Stimulated activated naive B cell treated with anti-CD40 and anti-IgM and Interleukin-4, amounts not matched to agents 10 μg/mL and 1 μg/mL and 100 μg/mL, for 72 hours (primary cell): ENCODE measurements at places on chromosomes 2 and 18.

GRCh38 chr2:207090389-207090788 lies 75.4 kb downstream of the KLF7 start:
- peaks cover 36% of the 10 kb centered on the region for H3K36me3 ChIP-seq
- no peak for DNase-seq
- peak overlapping the region; percentile 32 for H3K27ac ChIP-seq

DNA sequence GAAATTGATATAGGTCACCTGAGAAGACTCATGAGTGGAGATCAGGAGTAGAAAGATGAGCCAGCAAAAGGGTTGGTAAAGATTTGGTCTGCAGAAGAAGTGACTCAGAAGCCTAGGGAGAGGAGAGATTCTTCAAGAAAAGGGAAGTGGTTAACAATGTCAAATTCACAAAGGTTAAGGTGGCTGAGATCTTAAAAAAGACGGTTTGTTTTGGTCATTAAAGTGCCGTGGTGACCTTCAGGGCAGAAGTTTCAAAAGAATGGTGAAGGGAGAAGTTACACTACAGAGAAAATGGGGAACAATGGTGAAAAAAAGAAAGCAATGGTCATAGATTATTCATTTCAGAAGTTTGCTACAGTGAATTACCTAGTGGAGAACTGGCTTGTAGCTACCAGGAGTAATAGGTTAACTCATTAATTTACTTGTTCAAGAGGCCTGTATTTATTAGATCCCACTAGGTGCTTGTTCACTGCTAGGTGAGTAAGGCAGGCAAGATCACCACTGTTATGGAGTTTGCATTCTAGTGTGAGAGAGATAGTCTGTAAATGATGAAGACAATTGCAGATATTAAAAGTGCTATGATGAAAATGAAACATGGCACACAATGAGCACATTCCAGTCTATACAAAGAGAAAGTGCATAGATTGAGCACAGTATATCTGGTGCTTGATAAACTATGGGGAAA lies 43.0 kb downstream of the FBXO48 start:
- no peak overlapping the region for H3K27ac ChIP-seq
- no peak overlapping the region for H3K4me3 ChIP-seq
- DNase-seq = peak; percentile 63
- H3K4me1 ChIP-seq = peaks cover 32% of the 10 kb centered on the region
- no peaks in the 10 kb centered on the region for H3K27me3 ChIP-seq

DNA sequence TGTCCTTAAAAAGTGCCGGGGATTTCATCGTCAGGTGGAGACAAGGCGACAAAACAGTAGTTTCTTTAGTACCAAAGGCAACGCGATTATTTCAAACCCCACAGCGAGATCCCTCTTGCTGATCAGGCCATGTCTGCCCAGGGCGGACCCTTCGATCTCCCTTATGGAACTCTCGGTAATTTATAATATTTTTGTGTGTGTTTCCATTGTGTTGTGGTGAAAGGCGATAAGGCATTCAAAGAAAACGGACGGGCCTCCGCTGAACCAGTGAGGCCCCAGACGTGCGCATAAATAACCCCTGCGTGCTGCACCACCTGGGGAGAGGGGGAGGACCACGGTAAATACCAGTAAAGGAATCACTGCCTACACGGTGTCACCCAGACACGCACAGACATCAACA lies 1.4 kb upstream of the GAD1 start:
- peak overlapping the region; percentile 82 for H3K4me3 ChIP-seq
- peaks cover 35% of the 10 kb centered on the region for H3K4me1 ChIP-seq
- H3K27ac ChIP-seq = peak overlapping the region; percentile 93
- no peak for DNase-seq

DNA sequence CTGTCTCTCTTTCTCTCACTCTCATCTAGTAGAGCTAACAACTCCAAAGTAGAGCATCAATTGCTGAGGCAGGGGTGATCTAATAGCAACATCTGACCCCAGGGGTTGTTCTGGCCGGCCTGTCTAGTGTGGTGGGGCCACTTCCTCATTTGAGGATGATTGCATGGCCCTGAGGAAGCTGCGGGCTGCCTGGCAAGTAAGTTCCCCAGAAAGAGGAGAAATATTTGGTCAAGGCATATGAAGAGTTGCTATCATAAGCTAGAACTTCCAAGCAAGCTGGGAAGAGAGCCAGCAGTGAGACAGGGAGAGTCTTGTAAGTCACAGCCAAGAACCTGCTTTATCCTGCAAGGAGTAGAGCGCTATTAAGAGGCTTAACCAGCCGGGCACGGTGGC lies 50.8 kb upstream of the TMEM87B start:
- DNase-seq = peak; percentile 49
- H3K36me3 ChIP-seq = no peaks in the 10 kb centered on the region
- H3K4me1 ChIP-seq = peaks cover 26% of the 10 kb centered on the region

DNA sequence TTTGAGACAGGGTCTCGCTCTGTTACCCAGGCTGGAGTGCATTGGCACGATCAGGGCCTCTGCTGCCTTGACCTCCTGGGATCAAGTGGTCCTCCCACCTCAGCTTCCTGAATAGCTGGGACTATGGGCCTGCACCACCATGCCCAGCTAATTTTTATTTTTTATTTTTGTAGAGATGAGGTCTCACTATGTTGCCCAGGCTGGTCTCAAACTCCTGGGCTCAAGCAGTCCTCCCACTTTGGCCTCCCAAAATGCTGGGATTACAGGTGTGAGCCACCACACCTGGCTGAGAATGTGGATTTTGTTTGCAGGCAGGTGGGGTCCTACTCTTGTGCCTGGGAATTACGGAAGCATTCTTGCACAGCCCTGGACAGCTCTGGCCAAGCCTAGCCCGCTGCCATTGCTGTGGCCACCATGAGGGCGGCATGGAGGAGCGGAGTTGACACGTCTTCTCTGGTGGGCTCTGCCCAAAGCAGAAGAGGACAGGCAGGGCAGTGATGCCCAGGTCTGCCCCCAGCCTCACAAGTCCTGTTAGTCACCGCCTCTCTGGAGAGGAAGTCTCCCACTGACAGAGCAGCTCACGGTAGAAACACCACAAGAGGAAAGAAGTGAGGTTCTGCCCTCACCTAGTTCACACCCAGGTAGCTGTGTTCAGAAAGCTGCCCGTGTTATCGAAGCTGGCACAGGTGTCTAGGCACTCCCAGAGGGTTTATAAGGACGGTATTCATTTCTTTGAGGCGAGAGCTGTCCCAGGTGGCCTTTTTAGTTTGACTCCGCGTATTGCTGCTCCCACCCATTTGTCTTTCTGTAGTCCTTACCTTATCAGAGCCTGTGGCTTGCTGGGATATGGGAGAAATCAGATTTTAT lies 46.2 kb downstream of the ARMC9 start:
- no peak overlapping the region for H3K4me3 ChIP-seq
- DNase-seq = no peak
- no peaks in the 10 kb centered on the region for H3K27me3 ChIP-seq
- no peak overlapping the region for H3K27ac ChIP-seq

GRCh38 chr2:33929467-33929866 lies 330.4 kb upstream of the FAM98A start:
- no peak for DNase-seq
- H3K4me1 ChIP-seq = no peaks in the 10 kb centered on the region
- H3K27me3 ChIP-seq = no peaks in the 10 kb centered on the region
- H3K36me3 ChIP-seq = no peaks in the 10 kb centered on the region

DNA sequence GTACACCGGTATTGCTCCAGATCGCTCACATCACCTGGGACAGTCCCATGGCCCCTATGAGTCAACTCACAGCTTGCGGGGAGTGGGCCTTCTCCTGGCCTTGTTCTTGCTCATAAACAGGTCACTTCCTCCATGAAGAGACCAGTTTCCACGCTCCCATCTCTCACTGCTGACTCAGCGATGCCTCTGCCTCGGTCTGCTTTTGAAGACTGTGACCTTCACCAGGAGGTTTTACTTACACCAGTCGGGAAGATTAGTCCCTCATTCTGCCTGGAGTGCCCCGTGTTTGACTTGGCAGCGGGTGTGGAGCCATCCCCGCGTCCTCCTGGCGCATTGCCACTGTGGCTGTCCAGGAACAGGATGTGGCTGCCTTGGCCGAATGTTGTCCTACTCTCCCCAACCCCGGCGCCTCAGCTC lies 159.8 kb downstream of the RHBDD1 start:
- H3K4me1 ChIP-seq = peaks cover 12% of the 10 kb centered on the region
- no peak overlapping the region for H3K4me3 ChIP-seq
- DNase-seq = peak; percentile 18
- no peaks in the 10 kb centered on the region for H3K27me3 ChIP-seq
- peak overlapping the region; percentile 85 for H3K27ac ChIP-seq

- H3K27me3 ChIP-seq = no peaks in the 10 kb centered on the region
- no peak for DNase-seq
- H3K27ac ChIP-seq = no peak overlapping the region
- H3K36me3 ChIP-seq = no peaks in the 10 kb centered on the region
- H3K4me1 ChIP-seq = no peaks in the 10 kb centered on the region
- H3K4me3 ChIP-seq = no peak overlapping the region
Measured at GRCh38 chr2:123864416-123864815, 160.7 kb upstream of the CNTNAP5 start.

GRCh38 chr2:184006998-184007397 lies 591.3 kb upstream of the ZNF804A start:
- DNase-seq = no peak
- H3K4me3 ChIP-seq = no peak overlapping the region
- H3K36me3 ChIP-seq = no peaks in the 10 kb centered on the region
- no peaks in the 10 kb centered on the region for H3K4me1 ChIP-seq
- H3K27me3 ChIP-seq = no peaks in the 10 kb centered on the region

DNA sequence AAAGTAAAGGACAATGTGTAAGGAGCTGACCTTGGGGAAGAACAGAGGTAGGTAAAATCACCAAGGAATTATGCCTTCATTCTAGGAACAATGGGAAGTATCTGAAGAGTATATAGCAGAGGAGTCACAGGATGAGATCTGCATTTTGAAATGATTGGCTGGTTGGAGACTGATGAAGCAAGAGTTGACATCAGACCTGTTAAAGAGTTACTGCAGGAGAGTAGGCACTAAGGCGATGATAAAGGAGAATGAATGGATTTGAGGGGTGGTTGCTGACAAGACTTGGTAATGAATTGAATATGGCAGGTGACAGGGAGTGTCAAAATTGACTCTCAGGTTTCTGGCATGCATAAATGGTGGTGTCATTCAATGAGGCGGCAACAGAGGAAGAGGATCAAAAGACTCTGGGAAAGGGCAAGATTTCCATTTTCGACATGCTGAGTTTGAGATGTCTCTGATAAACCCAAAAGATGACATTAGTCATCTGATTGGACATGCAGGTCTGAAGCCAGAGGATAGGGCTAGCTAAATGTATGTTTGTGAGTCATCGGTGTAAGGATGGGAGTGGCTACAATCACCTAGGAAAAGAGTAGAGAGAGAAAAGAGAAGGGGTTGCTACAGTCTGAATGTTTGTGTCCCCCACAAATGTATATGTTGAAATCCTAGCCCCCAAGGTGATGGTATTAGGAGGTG lies 236.5 kb downstream of the DYM start:
- no peak overlapping the region for H3K4me3 ChIP-seq
- peaks cover 2% of the 10 kb centered on the region for H3K4me1 ChIP-seq
- H3K27ac ChIP-seq = no peak overlapping the region
- no peaks in the 10 kb centered on the region for H3K27me3 ChIP-seq

DNA sequence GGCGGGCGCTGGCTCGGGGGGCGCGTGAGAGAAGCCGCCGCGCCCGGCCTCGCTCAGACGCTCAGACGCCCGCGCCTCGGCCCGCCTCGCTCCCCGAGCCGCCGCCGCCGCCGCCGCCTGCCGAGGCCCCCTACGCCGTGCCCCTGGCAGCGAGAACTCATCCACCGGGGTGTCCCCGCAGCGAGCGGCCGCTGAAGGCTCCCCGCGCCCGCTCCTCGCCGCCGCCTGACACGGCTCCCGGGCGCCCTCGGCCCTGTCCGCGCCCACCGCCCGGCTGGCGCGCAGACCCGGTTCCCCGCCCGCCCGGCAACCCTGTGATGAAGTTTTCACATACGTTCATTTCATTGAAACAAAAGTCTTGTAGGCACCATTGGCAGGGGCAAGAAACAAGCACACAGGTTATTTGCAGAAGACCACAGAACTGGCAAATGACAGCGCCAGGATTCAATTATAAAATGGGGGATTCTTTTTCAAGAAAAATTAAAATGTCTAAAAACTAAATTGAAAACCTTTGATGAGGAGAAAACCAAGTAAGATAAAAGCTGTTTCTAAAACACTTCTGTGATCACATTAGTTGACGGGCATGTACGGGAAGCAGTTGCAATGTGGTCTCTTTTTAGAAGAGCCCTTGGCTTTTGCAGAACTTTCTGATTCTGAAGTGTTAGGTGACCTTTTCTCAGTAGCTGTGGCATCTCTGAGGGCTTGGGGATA lies 50.5 kb upstream of the TUBA3D start:
- H3K4me1 ChIP-seq = peaks cover 5% of the 10 kb centered on the region
- H3K27ac ChIP-seq = no peak overlapping the region
- H3K27me3 ChIP-seq = peaks cover 50% of the 10 kb centered on the region
- no peak for DNase-seq

GRCh38 chr2:99636144-99637034 lies 146.6 kb upstream of the REV1 start:
- DNase-seq = no peak
- H3K27me3 ChIP-seq = no peaks in the 10 kb centered on the region
- peaks cover 43% of the 10 kb centered on the region for H3K4me1 ChIP-seq
- H3K4me3 ChIP-seq = no peak overlapping the region
- H3K27ac ChIP-seq = peak overlapping the region; percentile 67

- no peak overlapping the region for H3K27ac ChIP-seq
- DNase-seq = no peak
- peaks cover 10% of the 10 kb centered on the region for H3K27me3 ChIP-seq
- H3K4me1 ChIP-seq = peaks cover 21% of the 10 kb centered on the region
- no peak overlapping the region for H3K4me3 ChIP-seq
- H3K36me3 ChIP-seq = no peaks in the 10 kb centered on the region
Measured at GRCh38 chr2:127172306-127172705, 47.8 kb downstream of the CYP27C1 start.

GRCh38 chr18:5295231-5295920 lies at the start of gene ZBTB14:
TSS of gene ZBTB14 (minus strand) at chr18:5295726. CDS start at chr18:5293246, 2,480 bp downstream.
- peaks cover 11% of the 10 kb centered on the region for H3K27me3 ChIP-seq
- peak within 1 kb of the TSS; percentile 96 for H3K4me3 ChIP-seq
- peak; percentile 64 for DNase-seq
- H3K4me1 ChIP-seq = peaks cover 18% of the 10 kb centered on the region

- DNase-seq = no peak
- peaks cover 29% of the 10 kb centered on the region for H3K4me1 ChIP-seq
- H3K27me3 ChIP-seq = no peaks in the 10 kb centered on the region
- H3K36me3 ChIP-seq = peaks cover 28% of the 10 kb centered on the region
- H3K4me3 ChIP-seq = no peak overlapping the region
Measured at GRCh38 chr2:45707661-45708060, 56.2 kb downstream of the PRKCE start.

GRCh38 chr18:44689736-44690135 lies 9.0 kb downstream of the SETBP1 start:
- peaks cover 90% of the 10 kb centered on the region for H3K4me1 ChIP-seq
- no peak overlapping the region for H3K4me3 ChIP-seq
- peaks cover 67% of the 10 kb centered on the region for H3K36me3 ChIP-seq
- H3K27ac ChIP-seq = peak overlapping the region; percentile 84
- DNase-seq = no peak
- no peaks in the 10 kb centered on the region for H3K27me3 ChIP-seq
